Activated T-cell treated with anti-CD3 and anti-CD28 coated beads, Interleukin-2, amount 50 U/mL, for 72 hours (primary cell): ENCODE measurements at places on chromosomes 6 and 20. TPM values are rescaled to one million over a fixed set of nuclear protein-coding genes. Genes with fewer than 3 reads are reported as not detected.
A peak's percentile ranks its signal among the peaks of the same experiment; 100 is the strongest.

Gene AVP
- not detected for total RNA-seq

GRCh38 chr20:41734506-41734945, 116.3 kb upstream of the CHD6 start:
- H3K27me3 ChIP-seq = no peaks in the 10 kb centered on the region
- H3K27ac ChIP-seq = no peak overlapping the region
- H3K4me3 ChIP-seq = no peak overlapping the region
- H3K4me1 ChIP-seq = no peaks in the 10 kb centered on the region
- peak; percentile 26 for DNase-seq
- no peaks in the 10 kb centered on the region for H3K36me3 ChIP-seq

- H3K4me1 ChIP-seq = peaks cover 17% of the 10 kb centered on the region
- H3K4me3 ChIP-seq = no peak overlapping the region
- H3K27me3 ChIP-seq = no peaks in the 10 kb centered on the region
- no peak overlapping the region for H3K27ac ChIP-seq
- H3K36me3 ChIP-seq = no peaks in the 10 kb centered on the region
These were observed 141.6 kb downstream of the BTBD9 start for GRCh38 chr6:38498085-38498484.

Gene LGSN
- 0.32 TPM for total RNA-seq

GRCh38 chr6:141165002-141165665, 967.6 kb upstream of the GJE1 start:
- no peak overlapping the region for H3K27ac ChIP-seq
- H3K27me3 ChIP-seq = no peaks in the 10 kb centered on the region
- no peaks in the 10 kb centered on the region for H3K36me3 ChIP-seq
- no peaks in the 10 kb centered on the region for H3K4me1 ChIP-seq
- no peak overlapping the region for H3K4me3 ChIP-seq
- no peak for DNase-seq

DNA sequence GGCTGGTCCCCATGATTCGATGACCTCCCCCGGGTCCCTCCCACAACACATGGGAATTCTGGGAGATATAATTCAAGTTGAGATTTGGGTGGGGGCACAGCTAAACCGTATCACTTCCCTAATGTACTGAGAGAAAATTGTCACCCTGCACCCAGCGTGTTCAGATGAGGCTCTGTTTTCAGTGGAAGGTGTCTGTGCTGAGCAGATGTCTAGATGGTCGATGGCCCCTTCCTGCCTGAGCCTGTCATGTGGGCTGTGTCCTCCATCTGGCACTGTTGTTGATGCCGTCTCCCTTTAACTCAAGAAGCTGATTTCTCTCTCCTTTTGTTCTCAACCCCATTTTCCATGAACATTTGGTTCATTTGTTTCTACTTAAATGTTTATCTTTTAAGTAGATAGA, 37.0 kb downstream of the TMEM181 start:
- no peak overlapping the region for H3K27ac ChIP-seq
- no peaks in the 10 kb centered on the region for H3K27me3 ChIP-seq
- no peaks in the 10 kb centered on the region for H3K4me1 ChIP-seq
- no peak overlapping the region for H3K4me3 ChIP-seq

- H3K27me3 ChIP-seq = no peaks in the 10 kb centered on the region
- peak overlapping the region; percentile 99 for H3K27ac ChIP-seq
- H3K36me3 ChIP-seq = peaks cover 9% of the 10 kb centered on the region
These were observed 103.5 kb downstream of the ATXN1 start for GRCh38 chr6:16657768-16658167.

- DNase-seq = no peak
- H3K27me3 ChIP-seq = peaks cover 42% of the 10 kb centered on the region
- no peaks in the 10 kb centered on the region for H3K36me3 ChIP-seq
- H3K27ac ChIP-seq = no peak overlapping the region
- H3K4me1 ChIP-seq = no peaks in the 10 kb centered on the region
These were observed 174.2 kb downstream of the ANKRD60 start for GRCh38 chr20:58054082-58054779.

DNA sequence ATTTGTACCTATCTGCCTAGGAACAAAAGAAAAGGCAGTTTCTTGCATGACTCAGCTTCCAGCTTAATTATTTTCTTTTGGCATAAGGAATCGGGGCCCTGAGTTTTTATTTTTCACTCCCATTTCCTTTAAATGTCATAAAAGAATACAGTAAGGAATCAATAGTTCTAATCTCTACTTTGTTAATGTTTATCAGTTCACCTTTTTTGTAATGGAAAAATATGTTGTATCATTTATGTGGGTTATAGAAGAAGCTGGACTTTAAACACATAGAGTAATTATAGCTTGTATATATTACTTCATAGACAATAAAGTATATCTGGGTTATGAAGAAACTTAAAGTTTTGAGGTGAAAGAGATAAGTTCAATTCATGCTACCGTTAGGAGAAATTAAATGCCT, 1214.8 kb upstream of the GJE1 start:
- H3K27me3 ChIP-seq = peaks cover 5% of the 10 kb centered on the region
- DNase-seq = no peak
- H3K4me3 ChIP-seq = no peak overlapping the region
- no peaks in the 10 kb centered on the region for H3K4me1 ChIP-seq

GRCh38 chr6:39226639-39227329, 2.5 kb downstream of the KCNK5 start:
- H3K27ac ChIP-seq = peak overlapping the region; percentile 88
- H3K4me1 ChIP-seq = peaks cover 65% of the 10 kb centered on the region
- H3K4me3 ChIP-seq = peak overlapping the region; percentile 85
- peaks cover 1% of the 10 kb centered on the region for H3K36me3 ChIP-seq

Gene COL12A1
- total RNA-seq = not detected

- H3K27ac ChIP-seq = peak overlapping the region; percentile 62
- peak overlapping the region; percentile 36 for H3K4me3 ChIP-seq
- peaks cover 6% of the 10 kb centered on the region for H3K36me3 ChIP-seq
- H3K4me1 ChIP-seq = peaks cover 38% of the 10 kb centered on the region
- no peak for DNase-seq
These were observed 46.9 kb downstream of the TRAF3IP2 start for GRCh38 chr6:111558690-111559187.

Gene FNDC1
- total RNA-seq = 0.30 TPM

DNA sequence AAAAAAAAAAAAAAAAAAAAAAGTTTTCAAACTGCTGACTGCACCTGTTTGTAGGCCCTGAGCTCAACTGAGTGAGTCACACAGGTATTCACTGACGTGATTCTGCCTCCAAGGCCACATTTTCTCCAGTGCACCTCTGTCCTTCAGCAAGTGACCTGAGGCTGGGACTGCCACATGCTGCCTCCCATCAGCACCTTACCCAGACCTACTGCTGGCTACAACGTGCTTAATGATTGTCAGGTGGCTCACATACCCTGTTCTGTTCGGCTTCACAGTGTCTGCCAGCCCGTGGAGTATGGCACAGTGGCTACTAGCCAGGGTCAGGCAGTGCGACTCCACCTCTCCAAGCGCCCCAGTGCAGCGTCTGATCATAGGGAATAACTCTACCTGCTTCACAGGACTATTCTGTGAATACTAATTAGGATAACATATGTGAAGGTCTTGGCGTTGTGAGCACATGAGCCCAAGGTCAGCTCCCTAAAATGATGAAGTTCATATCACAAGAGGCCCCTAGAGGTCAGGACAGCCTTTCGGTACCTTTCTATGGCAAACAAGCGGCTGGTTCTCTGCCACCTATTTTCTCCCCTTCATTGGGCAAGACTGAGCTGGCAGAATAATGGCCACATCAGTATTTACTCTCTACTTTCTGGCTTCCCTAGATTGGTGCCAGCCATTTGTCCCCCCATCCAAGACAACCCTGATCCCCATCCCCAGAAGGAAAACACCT, 28.1 kb downstream of the RIPOR3 start:
- no peaks in the 10 kb centered on the region for H3K36me3 ChIP-seq
- peaks cover 8% of the 10 kb centered on the region for H3K27me3 ChIP-seq
- H3K27ac ChIP-seq = no peak overlapping the region

DNA sequence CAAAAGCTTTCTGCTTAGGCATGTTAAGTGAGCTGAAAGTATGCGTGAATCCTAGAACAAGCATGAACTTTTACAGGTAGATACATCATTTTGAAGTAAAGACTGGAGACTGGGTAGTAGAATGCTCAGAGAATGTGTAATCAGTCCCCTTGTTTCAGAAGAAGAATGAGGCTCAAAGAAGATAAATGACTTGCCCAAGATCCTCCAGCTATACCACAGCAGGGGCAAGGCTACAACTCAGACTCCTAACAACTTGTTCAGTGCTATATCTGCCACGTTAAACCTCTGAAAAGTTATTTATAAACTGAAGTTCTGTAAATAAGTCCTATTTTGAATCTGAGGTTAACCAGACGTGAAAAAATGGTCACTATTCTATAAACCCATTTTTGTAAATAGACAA, 2.9 kb downstream of the RIPOR2 start:
- peak overlapping the region; percentile 90 for H3K27ac ChIP-seq
- peaks cover 99% of the 10 kb centered on the region for H3K4me1 ChIP-seq
- H3K27me3 ChIP-seq = no peaks in the 10 kb centered on the region
- peak overlapping the region; percentile 74 for H3K4me3 ChIP-seq

DNA sequence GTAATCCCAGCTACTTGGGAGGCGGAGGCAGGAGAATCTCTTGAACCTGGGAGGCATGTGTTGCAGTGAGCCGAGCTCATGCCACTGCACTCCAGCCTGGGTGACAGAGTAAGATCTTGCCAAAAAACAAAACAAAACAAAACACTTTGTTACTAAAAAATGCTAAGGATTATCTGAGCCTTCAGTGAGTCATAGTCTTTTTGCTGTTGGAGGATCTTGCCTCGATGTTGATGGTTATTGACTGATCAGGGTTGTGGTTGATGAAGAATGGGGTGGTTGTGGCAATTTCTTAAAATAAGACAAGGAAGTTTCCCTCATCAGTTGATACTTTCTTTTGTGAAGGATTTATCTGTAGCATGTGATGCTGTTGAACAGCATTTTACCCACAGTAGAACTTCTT, 196.8 kb upstream of the HDDC2 start:
- H3K4me1 ChIP-seq = no peaks in the 10 kb centered on the region
- no peaks in the 10 kb centered on the region for H3K36me3 ChIP-seq
- no peak overlapping the region for H3K4me3 ChIP-seq
- no peak for DNase-seq

GRCh38 chr6:130671577-130671976, 155.6 kb upstream of the SMLR1 start:
- no peaks in the 10 kb centered on the region for H3K36me3 ChIP-seq
- no peaks in the 10 kb centered on the region for H3K27me3 ChIP-seq
- H3K27ac ChIP-seq = no peak overlapping the region

DNA sequence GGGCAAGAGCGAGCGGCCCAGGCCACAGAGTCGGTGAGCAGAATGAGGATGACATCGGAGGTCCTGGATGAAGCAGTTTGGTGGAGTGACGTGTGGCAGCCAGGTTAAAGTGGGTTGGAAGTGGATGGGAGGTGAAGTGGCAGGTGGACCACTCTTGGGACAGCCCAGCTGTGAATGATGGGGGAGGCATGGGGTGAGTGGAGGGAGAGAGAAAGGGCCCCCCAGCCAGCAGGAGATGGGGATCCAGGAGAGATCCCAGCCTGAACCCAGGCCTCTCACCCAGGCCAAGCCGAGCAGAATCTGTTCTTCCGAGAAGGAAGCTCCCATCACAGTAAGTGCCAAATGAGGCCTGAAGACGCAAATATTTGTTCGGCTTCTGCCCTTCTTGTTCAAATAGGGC, 27.0 kb upstream of the SLC32A1 start:
- H3K27me3 ChIP-seq = peaks cover 15% of the 10 kb centered on the region
- DNase-seq = no peak
- H3K4me3 ChIP-seq = no peak overlapping the region
- H3K27ac ChIP-seq = no peak overlapping the region
- no peaks in the 10 kb centered on the region for H3K36me3 ChIP-seq

DNA sequence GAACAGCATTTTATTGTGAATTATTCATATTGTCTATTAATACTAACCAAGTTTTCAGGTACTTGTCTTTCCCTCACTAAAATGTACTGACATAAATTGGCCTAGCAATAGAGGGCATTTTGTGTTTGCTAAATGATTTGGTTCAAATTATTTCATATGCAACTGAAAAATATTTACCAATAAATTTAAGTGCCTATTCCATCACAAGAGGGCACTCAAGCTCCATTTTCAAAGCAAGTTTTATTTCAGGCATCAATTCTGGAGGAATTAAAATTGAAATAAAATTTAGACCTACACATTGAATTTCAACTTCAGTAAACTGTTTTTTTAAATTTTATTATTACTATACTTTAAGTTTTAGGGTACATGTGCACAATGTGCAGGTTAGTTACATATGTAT, 114.3 kb upstream of the SYNCRIP start:
- H3K4me1 ChIP-seq = no peaks in the 10 kb centered on the region
- H3K4me3 ChIP-seq = no peak overlapping the region
- peaks cover 15% of the 10 kb centered on the region for H3K27me3 ChIP-seq

Gene ULBP2
- total RNA-seq = 1.5 TPM

DNA sequence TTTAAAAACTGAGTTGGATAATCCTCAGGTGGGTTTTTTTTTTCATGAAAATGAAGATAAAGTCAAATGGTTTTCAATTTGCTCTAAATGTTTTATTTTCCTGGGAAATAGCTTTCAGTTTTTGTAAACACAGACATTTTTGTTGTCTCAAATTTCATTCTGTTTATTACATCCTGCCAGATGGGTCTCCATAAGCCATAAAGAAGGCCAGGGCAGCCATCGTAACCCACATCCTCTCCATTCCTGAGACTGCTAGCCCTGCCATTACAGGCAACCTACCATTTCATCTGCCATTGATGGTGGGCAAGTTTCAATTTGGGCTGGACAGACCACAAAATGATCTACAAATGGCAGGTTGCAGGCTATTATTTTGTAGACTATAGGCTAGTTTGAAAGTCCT, 60.8 kb downstream of the BTBD3 start:
- no peaks in the 10 kb centered on the region for H3K36me3 ChIP-seq
- no peak for DNase-seq

DNA sequence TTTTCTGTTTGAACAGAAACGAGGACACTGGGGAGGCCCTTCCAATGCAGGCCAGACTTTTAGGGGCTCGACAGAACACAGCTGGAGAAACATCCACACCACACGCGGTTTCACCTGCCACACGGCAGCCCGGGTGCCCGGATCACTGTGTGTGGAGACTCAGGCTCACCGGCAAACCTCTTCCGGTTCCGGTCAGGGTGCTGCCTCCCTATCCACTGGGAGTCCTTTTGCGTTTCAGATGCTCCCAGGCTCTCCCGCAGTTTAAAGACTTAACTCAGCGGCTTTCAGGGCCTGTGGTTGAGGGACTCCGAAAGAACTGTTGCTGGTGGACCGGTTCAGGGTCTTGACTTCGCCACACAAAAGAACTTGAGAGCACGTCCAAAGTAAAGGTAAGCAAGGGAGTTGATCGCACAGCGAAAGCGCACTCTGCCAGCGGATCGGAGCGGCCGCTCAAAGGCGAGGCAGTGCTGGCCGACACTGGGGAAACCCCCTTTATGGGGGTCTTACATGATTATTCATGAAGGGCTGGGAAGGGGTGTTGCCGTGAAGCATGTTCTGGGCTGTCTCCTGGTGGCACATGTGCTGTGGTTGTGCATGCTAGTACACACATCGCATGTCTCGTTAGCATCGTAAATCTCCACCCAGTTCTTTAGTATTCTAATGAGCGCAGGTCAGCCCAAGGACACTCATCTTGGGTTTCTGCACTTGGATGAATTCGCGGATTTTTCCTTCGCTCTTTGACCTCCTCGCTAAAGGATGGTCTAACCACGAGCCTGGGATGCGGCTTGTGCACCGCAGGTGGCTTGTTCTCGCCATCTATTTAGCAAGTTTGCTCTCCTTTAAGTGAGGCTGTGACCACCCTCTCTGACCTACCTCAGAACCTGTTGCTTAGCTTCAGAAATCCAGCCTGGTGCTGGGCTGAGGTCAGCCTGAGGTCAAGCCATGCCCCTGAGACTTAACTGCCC, 180.3 kb downstream of the CDH26 start:
- peak overlapping the region; percentile 74 for H3K4me3 ChIP-seq
- H3K27ac ChIP-seq = no peak overlapping the region
- H3K27me3 ChIP-seq = no peaks in the 10 kb centered on the region
- no peaks in the 10 kb centered on the region for H3K36me3 ChIP-seq
- peaks cover 5% of the 10 kb centered on the region for H3K4me1 ChIP-seq
